Renal cortex interstitium (tissue), 15 donors: ENCODE measurements at places on chromosomes 11 and 22. TPM values are rescaled to one million over a fixed set of nuclear protein-coding genes. Genes with fewer than 3 reads are reported as not detected.

FAM83F gene
- 1.4 TPM for polyA plus RNA-seq

PGA5 gene
- not detected for polyA plus RNA-seq

ADAMTS8 gene
- 2.7 TPM for polyA plus RNA-seq

FAM180B gene
- polyA plus RNA-seq, result 0.24 TPM

UPK3A gene
- polyA plus RNA-seq, result 0.65 TPM

TEX54 gene
- polyA plus RNA-seq, result not detected

PTGDR2 gene
- 0.09 TPM for polyA plus RNA-seq

TIMP3 gene
- 137 TPM for polyA plus RNA-seq

SCN4B gene
- 1.2 TPM for polyA plus RNA-seq

PARVB gene
- 20.2 TPM for polyA plus RNA-seq

GRCh38 chr22:46050451-46050845 is 73.5 kb upstream of the WNT7B start:
- DNase-seq, result no peak

DNA sequence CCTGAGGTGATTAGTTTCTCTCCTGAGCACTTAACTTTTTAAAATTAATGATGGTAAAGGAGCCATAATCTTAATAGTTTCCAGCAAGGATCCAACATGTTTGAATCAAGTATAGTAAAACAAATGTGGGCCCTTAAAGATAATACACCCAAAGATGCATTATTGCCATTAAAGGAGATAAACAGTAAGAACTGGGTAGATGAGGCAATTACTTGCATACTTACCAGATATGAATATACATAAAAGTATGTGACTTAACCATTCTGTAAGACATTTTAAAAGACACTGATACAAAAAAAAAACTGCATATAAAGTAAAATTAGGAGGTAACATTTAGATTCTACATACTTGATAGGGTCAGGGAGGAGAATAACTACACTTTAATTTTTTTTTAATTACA is 48.2 kb downstream of the CADM1 start:
- no peak for DNase-seq

DNA sequence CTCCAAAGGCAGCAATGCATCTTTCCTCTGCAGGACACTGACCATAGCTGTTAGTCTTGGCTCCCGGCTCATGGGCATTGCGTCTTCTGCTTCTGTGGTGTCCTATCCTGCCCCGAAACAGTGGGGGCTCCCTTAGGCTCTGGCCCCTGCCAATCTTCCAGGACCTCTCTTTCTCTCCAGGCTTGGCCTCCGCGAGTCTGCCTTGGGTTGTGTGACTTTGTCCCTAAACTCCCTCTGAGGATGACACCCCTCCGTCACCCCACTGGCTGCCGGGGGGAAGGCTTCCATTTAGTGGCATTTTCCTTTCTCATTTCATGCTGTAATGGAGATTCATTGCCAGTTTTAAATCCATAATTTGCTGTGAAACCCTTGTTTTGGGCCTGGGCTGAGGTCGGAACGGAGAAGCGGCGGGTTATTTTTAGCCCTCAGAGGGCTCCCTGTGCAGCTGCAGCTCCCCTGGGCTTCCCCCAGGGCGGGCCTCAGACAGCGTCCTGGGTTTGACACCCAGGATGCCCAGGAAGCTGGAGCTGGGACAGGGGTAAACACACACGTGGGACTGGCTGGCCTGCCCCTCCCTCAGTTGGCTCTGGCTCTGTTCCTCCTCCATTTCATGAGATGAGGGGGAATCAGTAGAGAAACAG is 156.1 kb downstream of the ST3GAL4 start:
- no peak for DNase-seq

GRCh38 chr22:23984430-23984829 is 4.5 kb downstream of the GSTT2 start:
- peak; percentile 23 for DNase-seq

DNA sequence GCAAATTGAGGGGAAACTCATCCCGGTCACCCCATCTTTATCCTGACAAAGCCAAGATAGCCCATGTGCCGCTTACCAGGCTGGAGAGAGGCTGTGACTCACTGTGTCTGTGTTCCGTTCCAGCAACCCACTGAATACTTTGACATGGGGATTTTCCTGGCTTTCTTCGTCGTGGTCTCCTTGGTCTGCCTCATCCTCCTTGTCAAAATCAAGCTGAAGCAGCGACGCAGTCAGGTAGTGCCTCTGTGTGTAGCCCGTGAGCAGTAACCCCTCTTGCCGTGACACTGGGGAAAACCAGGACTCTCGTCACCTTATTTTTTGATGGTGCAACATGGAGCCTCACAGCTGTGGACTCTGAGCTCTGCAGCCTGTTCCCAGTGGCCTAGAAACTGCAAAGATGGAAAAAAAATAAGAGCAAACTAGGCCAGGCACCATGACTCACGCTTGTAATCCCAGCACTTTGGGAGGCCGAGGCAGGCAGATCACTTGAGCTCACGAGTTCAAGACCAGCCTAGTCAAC is 16.9 kb downstream of the C22orf31 start:
- no peak for DNase-seq

- no peak for DNase-seq
These were observed at the start of gene P2RY6 for GRCh38 chr11:73271936-73272679. Gene P2RY6, plus strand, starts transcription at chr11:73272338. Its CDS starts 24,181 bp downstream, at chr11:73296519.

- DNase-seq, result no peak
These were observed 13.8 kb upstream of the PIM3 start for GRCh38 chr22:49946612-49947295.

- no peak for DNase-seq
These were observed 147.2 kb upstream of the BDNF start for GRCh38 chr11:27847496-27847895.

DNA sequence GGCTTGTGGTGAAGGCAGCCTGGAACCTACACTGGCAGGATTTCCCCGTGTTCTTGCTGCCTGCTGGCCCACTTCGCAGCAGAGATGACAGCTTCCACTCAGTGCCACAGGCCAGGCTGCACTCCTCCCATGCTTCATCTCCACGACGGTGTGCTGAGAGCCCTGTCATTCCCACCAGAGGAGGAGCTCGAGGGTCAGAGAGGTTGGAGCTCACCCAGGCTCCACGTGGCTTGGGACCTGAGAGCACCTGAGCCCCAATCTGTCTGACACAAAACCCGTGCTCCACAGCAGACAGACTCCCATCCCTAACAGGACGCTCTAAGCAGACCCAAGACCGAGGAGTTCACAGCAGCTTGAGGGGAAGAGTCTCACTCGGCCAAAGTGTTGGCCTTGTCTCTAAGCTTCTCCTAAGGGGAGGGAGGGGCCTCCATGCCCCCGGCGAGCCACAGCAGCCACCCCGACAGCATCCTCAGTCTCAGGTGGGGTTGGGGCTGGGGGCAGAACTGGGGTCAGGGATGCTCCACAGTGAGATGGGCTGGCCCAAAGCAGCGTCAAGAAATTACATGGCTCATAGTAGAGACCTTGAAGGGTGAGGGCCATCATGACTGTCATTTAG is 10.7 kb downstream of the LRFN4 start:
- DNase-seq, result no peak

DNA sequence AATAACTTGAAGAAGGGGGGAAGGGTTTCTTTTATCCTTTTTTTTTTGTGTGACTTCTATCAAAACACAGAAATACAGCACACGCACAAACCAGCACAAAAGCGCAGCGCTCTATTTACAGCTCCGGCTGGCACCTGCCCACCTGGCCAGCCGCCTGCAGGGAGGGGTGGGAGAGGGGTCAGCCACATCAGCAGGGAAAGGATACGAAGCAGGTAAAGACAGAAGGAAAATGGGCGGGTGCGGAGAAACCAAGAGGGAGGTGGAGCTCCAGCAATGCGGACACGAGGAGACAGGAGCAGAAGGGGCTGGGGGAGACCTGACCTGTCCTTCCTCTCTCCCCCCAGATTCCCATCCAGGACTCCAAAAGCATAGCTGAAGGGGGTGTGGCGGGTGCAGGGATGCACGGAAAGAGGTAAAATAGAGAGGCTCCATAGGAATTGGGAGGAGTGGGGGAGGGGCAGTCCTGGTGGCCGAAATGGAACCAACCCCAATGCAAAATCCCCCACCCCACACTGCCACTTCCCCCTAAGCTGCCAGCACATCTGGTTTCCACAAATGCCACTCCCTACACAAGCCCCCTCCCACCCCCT is 14.1 kb downstream of the CXCR5 start:
- no peak for DNase-seq

DNA sequence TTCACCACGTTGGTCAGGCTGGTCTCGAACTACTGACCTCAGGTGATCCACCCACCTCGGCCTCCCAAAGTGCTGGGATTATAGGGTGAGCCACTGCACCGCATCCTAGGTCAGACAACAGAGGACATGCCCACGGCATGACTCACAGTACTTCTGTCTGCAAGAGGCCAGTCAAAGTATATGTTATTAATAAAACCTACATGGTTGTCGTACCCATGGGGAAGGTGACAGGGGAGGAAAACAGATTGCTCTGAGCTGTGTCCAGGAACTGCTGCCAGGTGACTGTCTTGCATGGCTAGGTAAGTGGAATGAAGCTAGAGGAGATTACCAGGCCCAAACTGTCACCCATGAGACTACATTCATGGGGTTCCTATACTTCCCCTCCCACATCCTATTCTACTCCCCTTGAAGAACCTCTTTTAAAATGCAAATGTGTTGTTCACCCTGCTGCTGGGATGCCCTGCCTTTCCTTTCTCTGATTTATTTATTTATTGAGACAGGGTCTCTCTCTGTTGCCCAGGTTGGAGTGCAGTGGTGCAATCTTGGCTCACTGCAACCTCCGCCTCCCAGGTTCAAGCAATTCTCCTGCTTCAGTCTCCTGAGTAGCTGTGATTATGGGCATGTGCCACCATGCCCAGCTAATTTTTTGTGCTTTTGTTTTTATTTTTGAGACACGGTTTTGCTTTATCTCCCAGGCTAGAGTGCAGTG is 2.0 kb upstream of the NLRX1 start:
- no peak for DNase-seq

GRCh38 chr22:44462246-44463010 is 35.6 kb downstream of the RTL6 start:
- DNase-seq, result no peak

DNA sequence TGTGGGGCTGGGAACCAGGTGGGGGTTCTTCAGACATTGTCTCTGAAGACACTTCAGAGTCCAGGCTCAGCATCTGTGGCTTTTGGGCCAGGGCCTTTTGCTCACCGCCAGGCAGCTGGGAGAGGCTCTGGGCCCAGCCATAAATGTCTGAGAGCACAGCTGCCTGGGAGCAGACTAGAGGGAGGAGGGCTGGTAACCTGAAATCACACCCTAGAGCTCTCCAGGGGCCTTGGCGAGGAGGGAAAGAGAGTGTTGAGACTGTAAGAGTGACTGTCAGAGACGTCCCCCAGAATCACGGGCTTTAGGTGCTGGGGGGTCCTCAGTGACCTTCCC is 4.1 kb downstream of the TRABD start:
- no peak for DNase-seq

DNA sequence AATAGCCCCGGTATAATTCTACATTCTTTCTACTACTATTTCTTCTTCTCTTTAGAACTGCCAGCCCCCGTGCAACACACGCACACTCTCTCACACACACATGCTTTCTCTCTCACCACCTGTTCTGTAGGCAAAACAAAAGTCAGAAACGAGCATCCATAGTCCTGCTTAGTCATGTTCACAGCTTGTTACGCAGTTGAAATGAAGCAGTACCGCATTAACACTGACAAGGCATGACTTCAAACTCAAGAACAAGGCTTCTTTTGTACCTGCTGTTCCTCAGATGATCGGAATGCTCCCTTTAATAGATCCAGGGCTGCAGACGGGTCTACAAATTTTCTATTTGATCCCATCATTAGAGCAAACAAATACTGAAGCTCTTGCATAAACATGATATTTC is 42.2 kb downstream of the USP28 start:
- DNase-seq, result no peak

DNA sequence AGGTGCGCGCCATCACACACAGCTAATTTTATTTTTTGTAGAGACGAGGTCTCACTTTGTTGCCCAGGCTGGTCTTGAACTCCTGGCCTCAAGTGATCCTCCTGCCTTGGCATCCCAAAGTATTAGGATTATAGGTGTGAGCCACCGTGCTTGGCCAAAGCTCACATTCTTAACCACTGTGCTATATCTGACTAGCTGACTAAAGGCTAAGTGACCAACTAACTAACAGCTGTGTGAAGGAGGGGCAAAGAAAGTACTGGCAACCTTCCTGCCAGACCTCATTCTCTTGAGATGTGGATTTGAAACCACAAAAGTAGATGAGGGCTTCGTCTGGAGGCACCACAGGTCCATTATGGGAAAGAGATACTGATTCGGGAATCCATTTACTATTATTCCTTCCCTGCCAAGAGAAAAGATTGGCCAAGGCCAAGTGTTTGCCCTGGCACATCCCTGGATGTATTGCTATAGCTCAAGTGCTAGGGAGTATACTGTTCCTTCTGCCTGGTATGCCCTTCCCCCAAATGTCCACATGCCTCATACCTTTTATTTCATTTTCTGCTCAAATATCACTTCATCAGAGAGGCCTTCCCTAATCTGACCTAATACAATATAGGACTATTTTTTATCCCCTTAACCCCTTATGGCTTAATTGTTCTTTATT is 52.7 kb upstream of the RRM1 start:
- DNase-seq, result no peak

- no peak for DNase-seq
These were observed 37.8 kb downstream of the PACS1 start for GRCh38 chr11:66107600-66108510.

DNA sequence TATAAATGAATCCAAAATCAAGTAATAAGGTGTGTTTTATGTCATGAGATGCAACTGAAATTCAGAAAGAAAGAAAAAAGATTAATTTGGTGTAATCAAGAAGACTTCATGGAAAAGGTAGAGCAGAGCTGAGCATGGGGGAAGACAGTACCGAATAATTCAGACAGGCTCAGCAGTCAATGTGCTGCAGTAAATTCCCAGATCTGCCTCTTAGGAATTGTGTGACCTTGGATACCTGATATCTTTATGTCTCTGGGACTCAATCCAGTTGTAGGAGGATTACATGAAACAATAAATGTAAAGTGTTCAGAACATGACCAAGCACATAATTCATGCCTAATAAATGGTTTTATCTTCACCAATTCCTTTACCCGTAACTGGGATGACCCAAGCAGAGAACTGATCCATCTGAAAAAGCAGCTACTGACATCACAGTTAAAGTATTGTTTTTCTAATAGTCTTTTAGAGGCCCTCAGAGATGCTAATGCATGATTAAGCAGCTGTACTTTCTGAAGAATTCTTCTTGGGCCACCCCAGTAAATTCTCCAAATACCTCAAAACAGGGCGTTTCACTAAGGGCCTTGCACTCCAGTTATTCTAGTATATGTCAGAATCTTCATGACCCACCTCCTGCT is 7.8 kb downstream of the MS4A12 start:
- DNase-seq, result no peak

- DNase-seq, result no peak
These were observed 26.4 kb upstream of the ARHGAP20 start for GRCh38 chr11:110738641-110739040.
